Lung microvascular endothelial cell (primary cell): ENCODE measurements at places on chromosomes 7 and 10.

DNA sequence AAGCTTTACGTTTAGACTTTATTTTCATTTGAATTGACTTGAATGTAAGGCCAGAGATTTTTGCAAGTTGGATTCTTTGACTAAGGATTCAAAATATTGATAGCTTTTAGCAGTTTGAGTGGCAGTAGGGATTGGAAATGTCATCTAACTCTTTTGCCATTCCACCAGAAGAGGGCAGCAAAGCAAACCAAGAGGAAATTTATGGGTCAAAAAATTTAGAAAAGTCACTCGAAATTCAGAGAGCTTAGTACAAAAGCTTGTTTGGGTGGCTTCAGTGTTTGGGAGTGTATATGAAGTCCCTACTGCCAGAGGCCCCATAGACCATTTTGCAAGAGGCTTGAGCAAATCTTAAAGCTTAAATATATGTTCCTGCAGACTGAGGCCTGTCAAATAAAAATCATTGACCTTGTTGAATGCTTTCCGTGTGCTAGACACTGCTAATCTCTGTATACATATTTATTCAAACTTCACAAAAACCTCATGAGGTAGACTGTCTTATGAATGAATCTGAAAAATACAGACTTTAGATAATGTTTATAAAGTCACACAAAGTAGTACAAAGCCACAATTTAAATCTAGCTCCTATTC is 44.6 kb upstream of the RSBN1L start:
- peak; percentile 46 for DNase-seq

- no peak for DNase-seq
These were observed 329.8 kb downstream of the PLXDC2 start for GRCh38 chr10:20146004-20146403.

DNA sequence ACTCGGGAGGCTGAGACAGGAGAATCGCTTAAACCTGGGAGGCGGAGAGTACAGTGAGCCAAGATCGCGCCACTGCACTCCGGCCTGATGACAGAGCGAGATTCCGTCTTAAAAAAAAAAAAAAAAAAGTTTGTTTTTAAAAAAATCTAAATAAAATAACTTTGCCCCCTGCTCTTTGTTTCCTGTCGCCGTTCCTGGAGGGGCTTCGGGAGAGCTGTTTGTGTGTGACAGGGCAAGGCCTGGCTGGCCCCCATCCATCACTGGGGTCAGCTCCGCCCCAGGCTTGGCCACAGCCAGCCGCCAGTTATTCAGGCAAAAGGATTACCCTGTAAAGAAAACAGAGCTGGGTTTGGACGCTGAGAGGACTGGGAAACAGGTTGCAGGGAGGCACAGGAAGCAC is 16.4 kb downstream of the LEP start:
- DNase-seq = no peak

DNA sequence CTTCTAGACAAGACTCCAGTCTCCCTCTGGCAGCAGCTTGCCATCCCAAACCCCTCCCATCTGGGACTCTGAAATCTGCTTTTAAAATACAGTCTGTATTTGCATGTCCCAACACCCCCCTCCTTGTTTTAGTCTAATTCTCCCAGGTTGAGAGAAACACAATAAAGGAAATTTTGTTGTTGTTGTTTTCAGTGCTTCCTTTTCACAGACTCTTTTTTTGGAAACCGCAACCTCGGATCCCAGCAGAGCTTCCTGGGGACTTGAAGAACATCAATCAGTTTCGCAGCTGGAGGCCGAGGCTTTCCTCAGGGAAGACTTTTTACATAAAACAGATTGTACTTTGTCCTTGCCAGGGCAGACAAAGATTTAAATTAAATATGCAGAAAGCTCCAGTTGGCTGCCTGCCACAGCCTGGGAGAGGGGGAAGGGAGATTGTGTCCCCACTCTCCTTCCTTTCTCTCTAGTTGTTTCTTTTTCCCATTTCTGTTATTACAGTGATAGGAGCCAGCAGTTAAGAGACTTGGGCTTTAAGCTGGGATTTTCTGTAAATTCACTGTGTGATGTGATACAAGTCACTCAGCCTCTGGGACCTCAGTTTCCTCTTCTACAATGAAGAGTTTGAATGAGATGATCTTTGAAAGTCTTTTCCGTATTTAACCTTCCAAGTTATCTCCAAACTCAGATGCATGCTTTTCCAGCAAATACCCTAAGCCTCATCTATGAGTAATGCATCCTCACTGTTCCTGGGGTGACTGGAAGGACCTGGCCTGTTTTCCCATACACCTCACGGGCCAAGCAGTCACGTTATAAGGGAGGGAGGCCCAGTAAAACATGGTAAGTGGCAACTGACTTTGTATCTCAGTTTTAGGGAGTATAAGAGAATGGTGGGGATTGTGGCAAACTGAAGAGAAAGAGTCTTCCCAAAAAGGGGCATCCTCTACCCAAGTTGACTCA is 192.3 kb downstream of the REEP3 start:
- DNase-seq = peak; percentile 56

- DNase-seq = no peak
These were observed 63.4 kb downstream of the KIAA1549 start for GRCh38 chr7:138917771-138918170.

- no peak for DNase-seq
These were observed 124.7 kb downstream of the PTPN20 start for GRCh38 chr10:47035819-47036337.

DNA sequence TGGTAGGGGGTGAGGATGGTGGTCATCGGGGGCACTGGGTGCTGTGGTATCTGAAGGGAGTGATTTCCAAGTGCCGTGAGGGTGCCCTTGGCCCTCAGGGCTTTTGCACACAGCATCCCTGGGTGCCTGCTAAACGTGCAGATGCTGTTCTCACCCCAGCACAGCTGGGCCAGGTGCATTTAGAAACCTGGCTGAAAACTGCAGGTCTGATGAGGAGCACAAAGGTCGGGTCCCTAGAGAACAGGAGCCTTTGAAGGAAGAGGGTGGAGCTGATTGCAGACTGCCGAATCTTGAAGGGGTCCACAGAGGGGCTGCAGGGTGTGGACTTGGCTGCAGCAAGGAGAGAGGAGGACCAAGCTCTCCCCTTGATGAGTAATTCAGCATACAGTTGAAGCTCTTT is 32.0 kb downstream of the ZMIZ1 start:
- DNase-seq = no peak

- DNase-seq = peak; percentile 95
These were observed 134.4 kb upstream of the FAM3C start for GRCh38 chr7:121530227-121531174.
